ENCODE measurements at places on chromosomes 3 and 15.

- no peak for DNase-seq
Observed at GRCh38 chr15:81182031-81182755, 14.5 kb upstream of the IL16 start.

DNA sequence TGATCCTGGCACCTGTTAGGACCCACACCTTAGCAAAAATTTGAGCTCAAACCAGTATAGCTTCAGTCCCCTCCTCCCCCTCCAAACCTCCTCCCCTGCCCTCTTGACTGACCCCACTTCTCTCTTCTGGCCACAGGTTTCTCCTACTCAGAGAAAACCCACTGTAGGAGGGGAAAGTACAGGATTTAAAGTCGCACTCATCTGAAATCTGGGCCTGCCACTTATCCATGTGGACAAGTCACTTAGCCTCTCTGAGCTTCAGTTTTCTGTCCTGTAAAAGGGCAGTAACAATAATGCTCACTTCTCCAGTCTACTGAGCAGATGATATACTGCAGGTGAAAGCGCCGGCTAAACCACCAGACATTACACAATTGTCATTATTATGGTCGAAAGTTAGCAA is 142.7 kb downstream of the MEGF11 start:
- DNase-seq: no peak

DNA sequence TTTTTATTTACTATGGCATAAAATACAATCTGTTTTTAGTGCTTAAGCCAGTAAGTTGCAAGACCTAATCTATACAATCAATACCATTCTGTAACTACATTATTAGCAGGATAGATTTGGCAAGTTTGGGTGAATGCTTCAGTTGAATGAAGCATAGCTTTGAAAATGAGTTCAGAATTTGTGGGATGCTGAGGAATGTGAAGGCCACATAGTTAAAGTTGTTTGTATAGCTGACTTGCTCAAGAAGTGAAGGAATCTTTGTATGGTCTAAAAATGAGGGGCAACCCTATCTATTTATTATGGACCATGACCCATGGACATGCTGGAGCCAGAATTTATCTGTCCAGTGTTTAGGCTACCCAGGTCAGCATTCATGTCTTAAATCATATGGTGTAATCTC is 58.5 kb downstream of the CRYBG3 start:
- no peak for DNase-seq

GRCh38 chr3:86788371-86788770 is 202.6 kb downstream of the VGLL3 start:
- DNase-seq: no peak

GRCh38 chr3:144463911-144464310 is 492.3 kb downstream of the DIPK2A start:
- DNase-seq: no peak

DNA sequence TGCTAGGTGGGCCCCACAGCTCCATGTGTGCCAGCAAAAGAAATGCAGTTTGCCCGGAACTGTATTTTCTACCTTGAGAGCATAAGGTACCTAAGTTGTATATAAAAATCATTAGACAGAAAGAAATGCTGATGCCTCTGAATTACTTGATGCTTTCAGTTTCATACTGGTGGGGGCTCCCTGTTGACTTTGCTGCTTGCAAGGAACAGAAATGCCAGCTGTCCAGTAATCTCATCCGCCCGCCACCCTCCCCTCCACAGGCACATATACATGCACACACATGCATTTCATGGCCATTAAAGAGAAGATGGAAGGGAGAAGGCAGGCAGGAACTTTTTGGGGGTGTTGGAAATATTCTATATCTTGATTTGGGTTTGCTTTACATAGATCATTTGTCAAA is 38.4 kb downstream of the LIMD1 start:
- no peak for DNase-seq

- DNase-seq: no peak
Observed at GRCh38 chr3:141401573-141402475, 33.5 kb downstream of the ZBTB38 start.

GRCh38 chr15:64739156-64739555 is 36.2 kb downstream of the RBPMS2 start:
- no peak for DNase-seq

- DNase-seq: peak; percentile 14
Observed at GRCh38 chr3:134650431-134651346, at the start of gene KY. KY (minus strand) TSS chr3:134651022; CDS start chr3:134650960, 62 bp downstream.
